ENCODE measurements at places on chromosomes 2 and 18.

- DNase-seq = no peak
Measured at GRCh38 chr18:46067438-46068007, 4.5 kb downstream of the PSTPIP2 start.

GRCh38 chr2:33307659-33308270 lies 168.7 kb upstream of the RASGRP3 start:
- no peak for DNase-seq

DNA sequence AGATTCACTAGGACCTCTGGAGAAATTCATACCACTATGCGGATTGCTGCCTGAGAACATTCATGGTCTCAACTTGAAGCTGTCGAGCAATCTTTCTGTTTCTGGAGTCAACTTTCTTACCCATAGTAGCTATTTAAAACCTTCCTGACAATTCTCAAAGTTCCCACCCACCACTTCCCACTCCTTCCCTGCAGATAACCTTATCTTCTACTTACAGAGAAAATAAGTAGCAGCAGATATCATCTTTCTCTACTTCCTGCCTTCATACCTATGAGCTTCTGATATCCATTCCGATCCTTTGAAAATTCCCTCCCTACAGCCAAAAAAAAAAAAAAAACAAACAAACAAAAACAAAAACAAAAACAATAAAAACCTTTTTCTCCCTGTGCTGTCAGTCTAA lies 81.2 kb upstream of the CYRIA start:
- no peak for DNase-seq

DNA sequence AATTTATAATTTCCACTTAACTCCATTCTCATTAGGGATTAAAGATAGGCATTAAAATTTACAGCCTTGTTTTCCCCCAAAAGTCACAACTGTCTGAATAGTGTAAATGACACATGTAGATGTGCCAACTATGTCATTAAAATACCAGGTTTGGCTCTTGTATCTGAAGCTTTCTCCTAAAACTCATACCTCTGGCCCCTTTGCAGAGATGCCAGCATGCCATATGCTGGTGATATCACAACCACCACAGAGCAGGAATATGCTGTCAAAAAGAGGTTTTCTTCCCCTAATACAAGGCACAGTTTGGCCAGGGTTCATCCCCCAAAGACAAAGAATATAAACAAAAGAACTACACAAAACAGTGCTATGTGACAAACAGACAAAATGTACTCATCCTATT lies 65.4 kb downstream of the REV1 start:
- no peak for DNase-seq

- DNase-seq = no peak
Measured at GRCh38 chr18:70036771-70037347, 89.2 kb upstream of the CD226 start.

- DNase-seq = no peak
Measured at GRCh38 chr2:157337978-157338377, 12.4 kb upstream of the ERMN start.

DNA sequence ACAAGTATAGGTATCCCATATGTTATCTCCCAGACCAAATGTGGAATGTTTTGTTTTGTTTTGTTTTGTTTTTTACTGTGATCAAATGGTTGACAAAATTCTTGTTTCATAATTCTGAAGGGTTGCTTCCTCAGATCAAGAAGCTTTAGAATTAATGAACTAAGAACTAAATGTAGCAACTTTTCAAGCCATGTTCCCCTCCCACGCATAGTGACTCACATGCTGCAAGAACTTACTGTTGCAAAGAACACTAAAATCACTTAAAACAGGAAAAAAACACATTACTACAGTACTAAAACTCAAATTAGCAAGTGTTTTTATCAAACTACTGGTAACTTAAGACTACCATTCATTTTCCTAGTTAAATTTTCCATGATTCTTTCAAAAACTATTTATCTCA lies 30.6 kb downstream of the HNRNPLL start:
- DNase-seq = no peak

GRCh38 chr2:1628893-1629292 lies 115.4 kb downstream of the PXDN start:
- no peak for DNase-seq

DNA sequence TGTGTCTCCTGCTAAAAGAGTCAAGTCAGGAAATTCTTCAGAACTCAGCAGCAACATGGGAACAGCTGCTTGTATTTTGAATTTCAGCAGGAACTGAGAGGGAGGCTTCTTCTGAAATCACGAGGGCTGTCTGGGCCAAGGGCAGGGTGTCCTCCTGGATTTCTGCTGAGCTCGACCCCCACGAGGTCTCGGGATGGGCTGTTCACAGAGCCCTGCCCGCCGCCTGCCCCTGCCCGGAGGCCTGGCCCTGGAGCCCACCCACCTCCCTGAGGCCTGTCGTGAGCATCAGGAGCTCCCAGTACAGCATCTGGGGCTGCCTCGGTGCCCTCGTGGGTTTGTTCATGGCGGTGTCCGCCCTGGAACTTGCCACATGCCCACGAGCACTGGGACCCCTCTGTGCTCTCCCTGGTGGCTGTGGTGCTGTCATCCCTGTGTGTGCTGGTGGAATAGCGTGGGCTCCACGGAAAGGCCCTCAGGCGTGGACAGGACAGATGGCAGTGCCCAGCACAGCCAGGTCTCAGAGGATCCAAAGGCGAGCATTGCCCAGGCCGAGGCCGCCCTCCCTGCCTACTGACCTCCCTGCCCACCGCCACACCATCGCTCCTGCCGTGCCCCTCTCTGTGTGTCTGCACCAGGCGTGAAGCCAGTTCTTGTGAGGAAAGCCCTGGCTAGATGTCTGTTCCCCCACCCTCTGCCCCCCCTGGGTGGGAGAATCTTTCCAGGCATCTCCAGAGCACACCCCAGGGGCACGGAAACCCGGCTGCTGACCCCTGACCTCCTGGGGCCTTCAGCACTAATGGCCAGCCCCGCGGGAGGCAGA lies 25.9 kb downstream of the RAMP1 start:
- no peak for DNase-seq

DNA sequence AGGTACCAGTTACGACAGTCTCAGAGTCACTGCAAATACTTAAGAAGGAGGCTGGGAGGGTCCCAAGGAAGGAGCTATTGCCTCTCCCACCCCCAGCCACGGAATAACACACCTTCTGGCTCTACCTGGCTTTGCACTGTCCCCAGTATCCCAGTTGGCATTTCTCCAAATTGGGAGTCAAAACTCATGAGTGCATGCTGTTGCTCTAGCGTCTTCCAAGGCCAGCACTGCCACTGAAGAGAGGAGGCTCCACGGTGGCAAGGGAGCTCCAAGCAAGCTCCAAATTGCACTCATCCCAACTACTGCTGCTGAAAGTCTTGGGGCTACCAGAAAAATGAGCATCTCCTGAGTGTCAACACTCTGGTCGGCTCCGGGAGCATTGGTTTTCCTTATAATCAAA lies 1.6 kb downstream of the SCTR start:
- DNase-seq = no peak

DNA sequence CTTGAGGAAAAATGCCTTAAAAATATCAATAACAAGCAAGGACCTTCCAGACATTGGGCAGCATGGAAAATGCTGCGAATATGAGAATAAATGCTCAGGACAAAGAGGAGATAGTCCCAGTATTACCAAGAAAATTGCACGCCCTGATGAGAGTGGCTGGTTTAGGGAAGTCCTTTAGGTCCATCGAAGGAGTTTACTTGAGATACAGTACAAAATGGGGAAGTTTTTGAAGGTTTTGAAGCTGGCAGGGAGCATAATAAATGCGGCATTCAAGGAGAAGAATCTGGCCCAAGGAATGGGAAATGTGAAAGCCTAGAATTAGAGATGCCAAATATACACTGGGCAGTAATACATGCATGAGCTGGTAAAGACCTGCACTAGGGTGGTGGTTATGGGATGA lies 90.2 kb upstream of the SPATS2L start:
- no peak for DNase-seq

DNA sequence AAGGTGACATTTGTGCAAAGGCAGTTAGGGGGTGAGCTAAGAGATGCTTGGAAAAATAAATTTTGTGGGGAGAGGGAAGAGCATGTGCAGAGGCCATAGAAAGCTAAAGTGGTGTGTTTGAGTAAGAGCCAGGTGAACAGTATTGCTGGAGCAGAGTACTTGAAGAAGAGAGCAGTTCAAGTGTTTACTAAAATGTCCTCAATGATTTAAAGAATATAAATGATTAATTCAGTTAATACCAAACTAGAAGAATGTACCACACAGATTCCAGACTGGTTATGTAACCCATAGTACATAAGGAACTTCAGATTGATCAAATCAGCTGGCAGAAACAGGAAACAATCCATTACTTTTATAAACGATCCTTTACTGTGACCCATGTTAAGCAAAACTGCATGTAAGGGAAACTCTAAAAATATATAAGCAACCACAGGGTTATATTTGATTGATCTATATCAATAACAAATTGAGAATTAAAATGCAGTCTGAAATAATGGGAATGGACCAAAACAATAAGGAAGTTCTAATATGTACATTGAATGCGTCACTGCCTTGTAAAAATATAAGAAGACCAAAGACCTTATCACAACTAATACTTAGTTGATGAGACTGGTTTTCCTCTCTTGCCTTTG lies 76.9 kb downstream of the LDAH start:
- DNase-seq = no peak

DNA sequence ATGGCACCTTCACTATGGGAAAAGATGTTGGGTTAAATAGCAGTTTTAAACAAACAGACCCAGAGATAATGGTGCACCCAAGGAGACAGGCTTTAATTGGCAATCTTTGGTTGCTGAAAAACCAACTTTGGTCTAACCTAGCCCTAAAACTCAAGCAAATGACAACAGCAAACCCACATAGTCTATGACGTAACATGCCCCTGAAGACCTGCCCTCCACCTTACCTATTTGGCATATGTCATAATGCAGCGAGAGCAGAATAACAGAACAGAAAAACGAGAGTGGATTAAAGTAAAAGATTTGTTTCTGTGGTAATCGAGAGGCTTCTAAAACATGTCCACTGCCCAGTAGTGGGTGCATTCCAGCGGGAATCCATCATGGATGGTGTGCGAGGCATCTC lies 200.7 kb downstream of the DCDC2C start:
- DNase-seq = no peak

DNA sequence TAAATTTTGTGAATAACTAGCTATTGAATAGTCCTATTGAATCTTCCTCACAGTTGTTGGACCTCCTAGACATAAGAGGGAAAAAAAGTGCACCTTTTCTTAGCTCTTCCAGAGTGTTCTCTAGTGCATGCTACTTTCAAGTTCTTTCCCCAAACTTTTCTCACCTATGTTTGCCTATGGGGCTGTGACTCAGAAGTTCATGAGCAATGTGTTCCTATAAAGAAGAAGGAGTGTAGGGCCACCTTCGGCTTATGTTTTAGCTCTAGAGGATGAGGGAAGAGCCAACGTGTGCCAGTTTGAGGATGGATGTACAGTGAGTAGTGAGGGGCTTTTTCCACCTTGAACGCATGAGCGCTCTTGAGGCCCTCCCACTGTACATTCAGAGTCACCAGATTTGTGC lies 27.0 kb upstream of the HNMT start:
- no peak for DNase-seq

- DNase-seq = no peak
Measured at GRCh38 chr2:12816379-12817306, 99.9 kb downstream of the TRIB2 start.

DNA sequence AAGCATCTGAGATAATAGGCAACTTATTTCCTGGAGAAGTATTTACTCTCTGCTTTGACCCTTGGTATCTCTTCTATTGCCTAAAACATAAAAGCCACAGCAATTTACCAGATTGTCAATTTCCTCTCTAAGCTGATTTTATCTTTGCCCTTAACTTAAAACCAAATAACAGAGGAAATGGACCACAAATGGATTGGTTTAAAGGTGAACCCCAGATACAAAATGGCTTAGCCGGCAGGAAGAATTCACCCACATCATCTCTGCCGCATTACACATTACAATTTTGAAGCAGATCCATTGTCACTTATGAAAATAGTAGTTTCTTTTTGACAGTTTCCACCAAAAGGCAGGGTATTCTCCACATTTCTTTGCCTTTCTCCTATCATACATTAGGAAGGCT lies 585.8 kb upstream of the CHAC2 start:
- no peak for DNase-seq

DNA sequence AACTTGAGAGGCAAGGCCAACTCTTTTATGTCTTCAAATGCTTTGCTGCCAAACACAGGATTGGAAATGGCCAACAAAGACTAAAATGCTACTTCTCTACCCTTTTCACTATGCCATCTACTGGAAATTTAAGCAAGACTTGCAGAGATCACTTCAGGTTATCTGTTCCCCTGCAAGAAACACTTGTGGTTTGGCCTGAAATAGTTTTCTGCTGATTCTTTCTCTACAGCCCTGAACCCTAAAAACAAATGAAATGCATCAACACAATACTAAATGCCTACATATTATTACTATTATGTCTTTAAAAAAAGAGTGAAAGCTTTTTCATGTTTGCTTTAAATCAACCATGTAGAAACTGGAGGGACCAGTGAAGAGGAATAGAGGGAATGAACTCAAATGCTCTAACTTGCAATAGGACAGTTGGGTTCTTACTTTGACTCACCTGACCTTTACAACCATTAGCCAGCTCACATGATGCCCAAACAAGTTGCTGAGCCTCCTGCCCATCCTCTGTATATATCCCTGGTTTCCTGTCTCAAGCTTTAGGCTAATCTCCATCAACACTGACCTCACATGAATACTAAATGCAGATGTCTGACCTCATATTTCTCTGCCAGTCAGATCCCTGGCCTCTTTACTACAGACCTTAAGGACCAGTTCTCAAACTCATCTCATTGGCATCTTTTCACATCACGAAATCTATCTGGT lies 17.5 kb upstream of the ADAM17 start:
- DNase-seq = no peak

DNA sequence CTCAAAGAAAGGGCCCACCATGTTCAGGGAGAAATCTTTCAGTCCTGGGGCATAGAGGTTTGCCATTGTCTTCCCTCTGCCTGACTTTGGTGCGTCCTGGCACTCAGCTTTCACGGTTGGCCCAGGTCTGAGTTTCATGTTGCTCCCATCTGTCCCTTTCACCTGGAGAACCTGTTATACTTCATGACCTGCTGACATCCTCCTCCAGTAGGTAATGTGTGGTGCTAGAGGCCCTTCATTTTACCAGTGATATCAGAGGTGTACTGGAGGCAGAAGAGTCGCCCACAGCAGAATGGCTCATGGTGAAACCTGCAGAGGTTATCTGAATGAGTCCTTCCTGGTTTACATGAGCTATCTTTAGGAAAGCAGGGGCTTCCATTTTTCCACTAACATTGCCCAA lies 128.8 kb upstream of the DLX2 start:
- no peak for DNase-seq

DNA sequence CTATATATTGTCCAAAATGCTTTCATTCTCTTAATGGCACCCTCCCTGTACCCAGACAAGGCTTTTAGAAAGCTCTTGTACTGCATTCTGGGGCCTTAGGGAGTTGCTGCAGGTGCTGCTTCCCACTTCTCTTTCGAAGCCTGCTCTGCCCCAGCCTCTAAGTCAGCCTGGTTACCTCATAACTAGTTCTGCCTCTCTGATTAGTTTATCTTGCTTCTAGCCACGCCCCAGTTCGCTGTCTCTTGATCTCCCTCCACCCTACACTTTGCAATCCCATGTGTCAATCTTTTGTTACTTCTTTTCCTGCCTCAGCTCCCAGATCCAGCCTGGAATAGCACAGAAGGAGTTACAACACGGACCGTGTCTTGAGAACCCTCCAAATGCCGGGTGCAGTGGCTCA lies 13.8 kb upstream of the NCOA1 start:
- DNase-seq = no peak

All from BE2C (cell line).